ENCODE measurements at places on chromosomes 3 and 15. TPM values are rescaled to one million over a fixed set of nuclear protein-coding genes. Genes with fewer than 3 reads are reported as not detected.

Gene AHSG
- not detected for total RNA-seq

Gene P2RY1
- total RNA-seq: 7.6 TPM

Gene IFRD2
- total RNA-seq: 56.0 TPM

Gene NOX5
- total RNA-seq: 0.33 TPM

Gene ZBTB47
- 32.1 TPM for total RNA-seq

Gene SLC22A13
- 0.33 TPM for total RNA-seq

Gene HOMER2
- 9.9 TPM for total RNA-seq

Gene CYP1A2
- not detected for total RNA-seq

Gene NEO1
- total RNA-seq: 31.6 TPM

Gene TMC3
- not detected for total RNA-seq

Gene NAALADL2
- total RNA-seq: 11.6 TPM

Gene SPTSSB
- not detected for total RNA-seq

Gene SLC2A2
- not detected for total RNA-seq

Gene TLE3
- total RNA-seq: 16.5 TPM

Gene PLSCR2
- total RNA-seq: not detected

Gene ETFA
- total RNA-seq: 129 TPM

Gene ERICH6
- total RNA-seq: under 0.01 TPM

Gene PCSK6
- 1.0 TPM for total RNA-seq

Gene CATSPER2
- total RNA-seq: 2.3 TPM

Gene CTXN2
- not detected for total RNA-seq

Gene MORC1
- not detected for total RNA-seq

Gene DNAH12
- under 0.01 TPM for total RNA-seq

Gene SH3GL3
- total RNA-seq: under 0.01 TPM

Gene FOXB1
- not detected for total RNA-seq

Gene AP3B2
- total RNA-seq: 0.17 TPM

Gene VGLL3
- 53.7 TPM for total RNA-seq

Gene A4GNT
- total RNA-seq: not detected

Gene FAM81A
- 0.33 TPM for total RNA-seq

Gene TGM4
- total RNA-seq: not detected

Gene FBXL2
- total RNA-seq: 16.2 TPM

Gene TRH
- not detected for total RNA-seq

Gene CAMP
- not detected for total RNA-seq

Gene CPLX3
- total RNA-seq: not detected
